Stimulated activated CD8-positive, alpha-beta memory T cell treated with anti-CD3 and anti-CD28 coated beads, Interleukin-2, amount 100 ng/mL, for 1 hour (primary cell): ENCODE measurements at places on chromosomes 2 and 18.

- DNase-seq = no peak
Measured at GRCh38 chr2:42826231-42826630, 33.8 kb upstream of the HAAO start.

DNA sequence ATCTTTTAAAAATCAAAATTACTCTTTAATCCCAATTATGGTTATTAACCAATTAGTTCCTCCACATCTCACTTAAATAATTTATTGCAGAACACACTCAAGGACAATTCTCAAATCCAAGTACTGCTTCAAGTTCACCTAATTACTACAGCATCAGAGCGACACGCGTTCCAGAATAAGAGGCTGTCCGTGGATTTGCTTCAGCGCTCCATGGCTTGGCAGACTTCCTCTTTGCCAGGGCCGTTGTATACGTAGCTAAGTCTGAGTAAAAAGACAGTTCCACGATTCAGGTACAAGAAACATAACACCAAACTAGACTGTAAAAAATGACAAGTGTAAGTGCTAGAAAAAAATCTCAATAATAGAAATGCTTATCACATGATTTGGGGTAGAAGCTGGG lies 153.2 kb upstream of the MYT1L start:
- no peak for DNase-seq

- no peak for DNase-seq
Measured at GRCh38 chr2:70240599-70240998, 7.8 kb downstream of the TIA1 start.

DNA sequence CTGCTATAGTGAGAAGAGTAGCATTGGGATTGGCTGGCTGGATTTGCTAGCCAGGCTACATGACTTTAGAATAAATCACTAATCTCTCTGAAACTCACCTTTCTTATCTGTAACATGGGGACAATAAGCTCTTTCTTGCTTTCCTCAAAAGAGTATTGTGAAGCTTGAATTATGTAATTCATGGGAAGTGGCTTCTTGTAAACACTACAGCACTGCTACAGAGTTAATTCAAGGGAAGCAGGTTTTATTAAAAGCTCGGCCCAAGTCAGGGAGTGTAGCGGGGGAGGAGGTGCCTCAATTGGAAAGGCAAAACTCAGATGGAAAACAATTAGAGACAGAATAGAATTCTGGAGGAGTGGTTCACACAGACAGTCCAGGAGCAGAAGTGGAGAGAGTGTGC lies 100.9 kb upstream of the CELF4 start:
- no peak for DNase-seq

DNA sequence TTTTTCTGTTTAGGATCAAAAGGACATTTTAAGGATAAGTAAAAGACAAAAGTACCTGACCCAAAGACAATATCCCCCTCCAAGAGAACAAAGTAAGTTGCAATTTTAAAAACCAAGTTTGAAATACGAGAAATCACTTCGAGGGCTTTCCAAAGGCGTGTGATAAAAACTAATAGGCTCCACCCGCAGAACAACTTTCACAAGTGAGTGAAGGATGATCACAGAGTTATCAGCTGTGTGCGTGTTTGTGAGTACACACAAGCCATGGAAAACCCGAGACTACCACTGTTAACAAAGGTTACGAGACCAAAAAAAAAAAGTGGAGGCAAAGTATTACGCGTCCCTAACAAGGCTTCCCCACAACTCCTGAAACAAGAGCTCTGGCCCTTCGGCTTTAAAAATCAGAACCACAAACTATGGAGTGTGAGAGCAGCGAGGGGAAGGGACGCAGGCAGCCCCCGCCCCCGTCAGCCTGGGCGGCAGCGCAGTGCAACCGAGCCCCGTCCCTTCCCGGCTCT lies 719 bp downstream of the SMAD2 start:
- no peak for DNase-seq

- DNase-seq = no peak
Measured at GRCh38 chr18:22439447-22439846, 21.7 kb upstream of the CTAGE1 start.

DNA sequence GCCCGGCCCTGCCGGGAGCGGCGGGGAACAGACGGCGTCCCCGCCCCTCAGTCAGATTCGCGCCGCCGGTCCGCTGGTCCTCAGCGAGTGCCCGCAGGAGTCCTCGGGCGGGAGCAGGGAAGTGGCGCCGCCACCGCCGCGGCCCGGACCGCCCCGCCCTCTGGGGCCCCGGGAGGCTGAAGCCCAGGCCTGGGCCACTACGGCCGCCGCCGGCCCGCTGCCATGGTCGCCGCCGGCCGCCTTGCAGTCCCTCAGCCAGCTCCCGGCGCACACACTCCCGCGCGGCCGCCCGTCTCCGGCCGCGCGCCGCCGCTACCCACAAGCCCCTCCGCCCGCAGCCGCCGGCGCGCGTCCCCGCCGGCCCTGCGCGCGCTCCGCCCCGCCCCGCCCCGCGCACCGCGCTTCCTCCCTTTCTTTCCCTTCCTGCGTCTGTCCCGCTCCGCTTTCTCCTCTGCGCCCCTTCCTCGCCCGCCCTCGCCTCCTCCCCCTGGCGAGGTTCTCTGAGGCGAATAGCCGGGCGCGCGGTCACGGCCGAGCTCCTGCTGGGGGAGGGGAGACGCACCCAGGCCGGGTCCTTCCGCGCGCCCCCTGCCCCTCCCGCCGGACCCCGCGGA lies at the start of gene ROCK2:
ROCK2 (minus strand) TSS at position 295 of the 614 bp plus-strand sequence. CDS start 500 bp downstream, outside the sequence.
- peak; percentile 34 for DNase-seq

DNA sequence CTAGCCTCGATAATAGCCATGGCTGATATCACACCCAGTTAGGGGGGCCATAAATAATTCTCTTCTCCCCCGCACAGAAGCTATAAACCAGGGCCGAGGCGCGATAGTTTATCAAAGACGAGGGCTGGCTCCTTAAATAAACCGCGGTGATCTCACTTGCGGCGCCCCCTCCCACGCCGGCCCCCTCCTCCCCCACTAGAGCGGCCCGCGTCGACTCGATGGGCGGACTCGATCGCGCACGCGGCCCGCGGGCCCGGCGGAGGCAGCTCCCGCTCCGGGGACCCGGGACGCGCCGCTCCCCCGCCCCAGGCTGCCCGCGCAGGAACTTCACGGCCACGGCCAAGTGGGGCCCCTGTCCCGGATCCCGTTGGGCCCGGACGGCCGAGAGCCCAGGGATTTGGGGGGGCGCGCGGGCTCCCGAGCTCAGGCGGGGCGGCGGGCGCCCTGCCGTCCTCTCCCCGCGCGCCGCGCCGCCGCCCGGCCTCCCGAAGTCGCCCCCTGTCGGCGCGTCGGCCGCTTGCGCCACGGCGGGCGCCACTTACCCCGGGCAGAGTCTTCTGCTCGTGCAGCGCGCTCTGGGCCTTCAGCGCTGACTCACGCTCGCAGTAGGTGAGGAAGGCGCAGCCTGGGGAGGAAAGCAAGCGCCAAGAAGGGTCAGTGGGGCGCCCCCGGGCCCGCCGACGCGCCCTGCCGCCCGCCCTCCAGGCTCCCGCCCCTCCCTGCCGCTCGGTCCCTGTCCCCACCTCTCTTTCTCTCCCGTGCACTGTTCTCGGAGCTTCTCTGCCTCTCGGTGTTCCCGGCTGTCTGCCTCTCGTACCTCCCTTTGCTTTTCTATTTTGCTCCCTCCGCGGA lies 80.4 kb downstream of the CELF4 start:
- DNase-seq = no peak
